ENCODE measurements at places on chromosomes 11 and 22.

GRCh38 chr11:15776366-15776765, 580.0 kb downstream of the SOX6 start:
- DNase-seq = no peak

DNA sequence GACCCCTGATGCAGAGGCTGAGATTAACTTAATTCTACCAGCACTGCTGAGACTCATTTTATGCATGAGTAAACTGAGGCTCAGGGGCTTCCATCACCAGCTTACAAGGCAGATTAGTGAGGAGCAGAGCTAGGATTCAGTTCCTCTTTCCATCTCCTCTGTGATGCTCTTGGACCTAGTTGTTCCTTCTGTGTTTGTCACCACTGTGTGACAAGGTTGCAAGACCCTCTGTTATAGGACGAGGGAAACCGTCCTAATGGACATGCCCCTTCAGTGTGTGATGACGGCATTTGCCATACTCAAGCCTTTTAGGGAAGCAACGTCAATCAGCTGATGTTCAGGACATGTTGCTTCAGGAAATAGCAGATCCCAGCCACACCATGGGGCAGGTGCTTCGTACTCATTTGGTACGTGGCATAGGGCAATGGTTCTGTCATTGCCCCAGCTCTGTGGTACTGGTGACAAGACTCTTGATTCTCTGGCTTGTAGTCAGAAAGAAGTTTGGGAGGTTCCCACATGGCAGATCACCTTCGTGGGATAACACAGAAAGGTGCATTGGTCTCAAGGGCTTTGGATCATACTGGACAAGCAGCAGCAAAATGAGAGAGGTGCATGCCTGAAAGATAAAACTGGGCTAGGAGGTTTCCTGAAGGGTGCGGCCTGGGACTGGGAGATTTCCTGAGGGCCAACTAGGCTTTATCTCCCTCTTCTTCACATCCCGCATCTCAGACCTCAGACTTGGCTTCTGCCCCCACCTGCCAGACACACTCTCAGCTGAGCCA, 23.9 kb upstream of the CD44 start:
- DNase-seq = no peak

DNA sequence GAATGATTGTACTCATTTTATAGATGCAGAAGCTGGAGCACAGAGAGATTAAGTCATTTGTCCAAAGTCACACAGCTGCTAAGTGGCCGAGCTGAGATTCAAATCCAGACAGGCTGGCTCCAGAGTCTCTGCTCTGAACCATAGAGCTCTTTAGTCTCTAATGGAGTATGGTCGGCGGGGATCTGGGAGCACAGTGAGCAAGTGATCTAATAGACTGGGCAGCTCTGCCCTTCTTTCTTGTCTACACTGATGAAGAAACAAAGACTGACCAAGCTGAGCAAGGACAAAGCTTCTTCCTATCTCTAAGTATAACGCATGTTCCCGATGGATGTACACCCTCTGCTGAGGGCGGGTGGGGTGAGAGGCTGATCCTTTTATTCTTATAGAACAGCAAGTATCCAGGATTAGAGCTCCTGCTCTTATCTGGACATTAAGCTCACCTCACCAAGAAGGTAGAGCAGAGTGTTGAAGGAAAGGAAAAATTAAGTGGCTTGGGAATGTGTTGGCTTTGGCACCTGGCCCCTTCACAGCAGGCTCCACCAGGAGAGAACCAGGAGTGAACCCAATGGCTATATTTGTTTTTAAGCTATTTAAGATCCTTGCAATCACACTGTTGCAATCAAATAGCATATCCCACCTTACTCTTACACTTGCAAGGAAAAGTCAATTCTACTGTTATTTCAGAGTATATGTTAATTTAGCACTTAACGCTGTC, 68.7 kb downstream of the ETS1 start:
- no peak for DNase-seq

- no peak for DNase-seq
Observed at GRCh38 chr11:71301046-71301857, 48.9 kb upstream of the SHANK2 start.

GRCh38 chr11:12156301-12157140, 46.1 kb downstream of the MICAL2 start:
- no peak for DNase-seq

DNA sequence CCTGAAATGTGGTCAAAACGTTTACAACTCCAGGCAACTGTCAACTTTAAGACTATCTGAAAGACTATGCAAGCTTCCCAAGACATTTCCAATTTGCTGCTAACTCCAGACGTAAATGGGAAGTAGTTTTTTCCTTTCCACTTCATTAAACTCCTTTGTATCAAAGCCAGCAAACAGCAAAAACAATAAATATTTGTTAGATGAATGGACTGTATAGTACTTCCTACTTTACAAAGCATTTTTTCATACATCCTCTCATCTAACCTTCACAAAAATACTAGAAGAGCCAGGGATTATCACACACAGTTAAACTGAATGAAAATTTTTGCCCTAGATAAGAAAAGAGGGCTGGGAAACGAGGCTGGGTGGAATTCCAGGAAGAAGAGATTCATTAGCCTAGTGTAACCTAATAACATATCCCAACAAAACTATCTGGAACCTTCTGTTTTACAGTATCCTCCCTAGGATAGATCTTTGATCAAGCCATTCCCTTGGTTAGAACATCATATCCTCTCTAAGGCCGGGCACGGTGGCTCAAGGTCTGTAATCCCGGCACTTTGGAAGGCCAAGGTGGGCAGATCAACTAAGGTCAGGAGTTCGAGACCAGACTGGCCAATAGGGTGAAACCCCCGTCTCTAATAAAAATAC, 10.4 kb downstream of the NUP98 start:
- no peak for DNase-seq

DNA sequence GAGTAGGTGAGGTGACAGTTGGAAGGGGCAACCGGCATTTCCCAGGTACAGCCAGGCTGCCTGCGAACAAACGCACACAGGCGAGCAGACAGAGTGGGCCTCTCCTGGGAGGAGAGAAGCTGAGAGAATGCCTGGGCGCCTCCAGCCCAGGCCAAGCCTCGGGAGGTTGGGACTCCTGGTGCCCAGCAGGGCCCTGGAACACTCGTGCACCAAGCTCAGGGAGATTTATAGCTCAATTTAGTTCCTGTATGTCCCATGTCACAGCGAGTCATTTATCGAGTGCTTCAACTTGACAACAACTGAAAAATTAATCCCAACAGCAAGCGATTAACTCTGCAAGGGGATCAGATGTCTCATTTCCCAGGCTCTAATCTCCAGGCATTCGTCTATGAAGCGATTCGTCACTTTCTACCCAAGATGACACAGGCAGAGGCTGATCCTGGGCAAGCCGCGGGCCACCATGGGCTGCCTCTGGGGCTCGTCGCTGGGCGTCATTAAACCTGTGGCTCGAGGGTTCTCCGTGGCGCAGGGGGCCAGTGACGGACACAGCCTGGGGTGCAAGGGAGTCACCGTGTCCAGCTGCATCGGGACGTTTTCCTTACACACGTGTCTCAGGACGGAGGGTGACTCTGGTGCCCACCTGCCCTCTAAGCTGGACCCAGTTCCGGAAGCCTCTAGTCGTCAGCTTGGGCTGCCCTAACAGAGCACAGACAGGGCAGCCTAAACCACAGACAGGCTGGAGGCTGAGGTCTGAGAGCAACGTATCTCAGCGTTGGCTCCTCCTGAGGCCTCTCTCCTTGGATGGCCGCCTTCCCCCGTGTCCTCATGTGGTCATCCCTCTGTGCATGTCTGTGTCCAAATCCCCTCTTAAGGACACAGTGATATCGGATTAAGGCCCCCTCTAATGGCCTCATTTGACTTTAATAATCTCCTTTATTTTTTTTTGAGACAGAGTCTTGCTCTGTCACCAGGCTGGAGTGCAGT, 154.1 kb downstream of the CTTN start:
- no peak for DNase-seq

- DNase-seq = no peak
Observed at GRCh38 chr22:47334601-47335000, 572.2 kb downstream of the TBC1D22A start.

DNA sequence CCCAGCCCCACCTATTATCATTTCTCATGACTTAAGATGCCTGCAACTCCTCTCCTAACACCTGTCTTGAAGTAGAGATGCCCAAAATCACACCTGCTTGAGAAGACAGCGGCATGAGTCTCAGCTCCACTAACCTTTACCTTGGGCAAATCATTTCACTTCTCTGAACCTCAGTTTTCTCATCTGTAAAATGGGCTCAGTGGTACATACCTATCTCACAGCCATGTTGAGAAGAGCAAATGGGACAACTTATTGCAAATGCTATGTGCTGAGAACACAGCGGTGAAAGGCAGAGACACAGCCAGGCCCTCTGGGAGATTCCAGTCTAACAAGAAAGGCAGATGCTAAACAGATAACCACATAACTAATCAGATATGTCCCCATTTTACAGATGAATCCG, 7.8 kb downstream of the TST start:
- DNase-seq = no peak

DNA sequence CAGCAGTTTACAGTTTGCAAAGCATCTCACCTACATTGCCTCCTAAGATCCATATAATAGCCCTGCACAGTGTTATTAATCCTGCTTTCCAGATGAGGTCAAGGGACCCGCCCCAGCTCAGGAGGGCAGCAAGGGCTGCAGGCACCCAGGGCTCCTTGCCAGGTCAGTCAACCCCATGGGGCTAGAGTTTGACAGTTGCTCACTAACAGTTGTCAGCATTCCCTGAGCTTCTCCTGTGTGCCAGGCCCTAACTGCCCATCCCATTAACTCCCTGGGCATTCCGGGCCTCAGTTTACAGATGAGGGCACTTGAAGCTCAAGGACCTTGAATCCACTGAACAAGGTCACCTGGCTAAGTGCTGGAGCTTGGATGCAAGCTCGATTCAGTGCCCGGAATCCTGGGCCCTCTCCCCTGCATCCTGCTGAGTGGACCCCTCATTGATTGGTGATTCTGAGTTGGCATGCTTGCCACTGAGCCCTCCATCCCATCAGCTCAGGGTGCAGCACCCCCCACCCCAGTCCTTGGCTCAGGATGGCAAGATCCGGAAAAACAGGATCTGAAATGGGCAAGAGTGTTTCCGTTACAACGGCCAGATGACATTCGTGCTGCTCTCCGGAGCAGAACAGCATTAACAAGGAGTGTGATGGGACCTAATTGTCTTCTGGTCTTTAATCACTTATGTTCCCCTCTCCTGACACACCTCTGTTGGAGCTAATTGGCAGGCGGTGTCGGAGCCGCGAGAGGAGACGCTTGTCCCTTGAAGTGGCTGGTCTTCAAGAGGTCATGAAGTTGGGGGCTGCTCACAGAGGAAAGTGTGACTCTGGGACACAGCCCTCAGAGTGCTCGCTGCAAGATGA, 87.4 kb upstream of the SHISAL1 start:
- DNase-seq = no peak

GRCh38 chr11:21636561-21636960, 556.3 kb upstream of the ANO5 start:
- DNase-seq = no peak

DNA sequence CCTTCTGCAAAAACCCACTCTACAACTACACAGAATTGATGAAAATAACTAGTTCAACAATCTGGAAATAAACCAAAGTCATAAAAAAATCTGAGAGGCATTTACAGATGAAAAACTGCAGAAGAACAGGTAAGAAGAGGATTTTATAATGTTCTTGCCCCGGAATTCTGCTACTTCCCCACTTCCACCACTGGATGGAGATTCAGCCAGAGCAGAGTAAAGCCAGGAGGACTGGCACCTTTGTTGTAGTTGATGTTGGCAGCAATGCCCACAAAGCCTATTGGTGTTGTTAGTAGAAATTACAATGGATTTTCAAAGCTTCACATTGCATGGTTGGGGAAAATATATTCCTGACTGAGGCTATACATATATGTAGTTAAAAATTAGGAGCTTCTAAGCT, 640.2 kb downstream of the LRRC4C start:
- DNase-seq = no peak

DNA sequence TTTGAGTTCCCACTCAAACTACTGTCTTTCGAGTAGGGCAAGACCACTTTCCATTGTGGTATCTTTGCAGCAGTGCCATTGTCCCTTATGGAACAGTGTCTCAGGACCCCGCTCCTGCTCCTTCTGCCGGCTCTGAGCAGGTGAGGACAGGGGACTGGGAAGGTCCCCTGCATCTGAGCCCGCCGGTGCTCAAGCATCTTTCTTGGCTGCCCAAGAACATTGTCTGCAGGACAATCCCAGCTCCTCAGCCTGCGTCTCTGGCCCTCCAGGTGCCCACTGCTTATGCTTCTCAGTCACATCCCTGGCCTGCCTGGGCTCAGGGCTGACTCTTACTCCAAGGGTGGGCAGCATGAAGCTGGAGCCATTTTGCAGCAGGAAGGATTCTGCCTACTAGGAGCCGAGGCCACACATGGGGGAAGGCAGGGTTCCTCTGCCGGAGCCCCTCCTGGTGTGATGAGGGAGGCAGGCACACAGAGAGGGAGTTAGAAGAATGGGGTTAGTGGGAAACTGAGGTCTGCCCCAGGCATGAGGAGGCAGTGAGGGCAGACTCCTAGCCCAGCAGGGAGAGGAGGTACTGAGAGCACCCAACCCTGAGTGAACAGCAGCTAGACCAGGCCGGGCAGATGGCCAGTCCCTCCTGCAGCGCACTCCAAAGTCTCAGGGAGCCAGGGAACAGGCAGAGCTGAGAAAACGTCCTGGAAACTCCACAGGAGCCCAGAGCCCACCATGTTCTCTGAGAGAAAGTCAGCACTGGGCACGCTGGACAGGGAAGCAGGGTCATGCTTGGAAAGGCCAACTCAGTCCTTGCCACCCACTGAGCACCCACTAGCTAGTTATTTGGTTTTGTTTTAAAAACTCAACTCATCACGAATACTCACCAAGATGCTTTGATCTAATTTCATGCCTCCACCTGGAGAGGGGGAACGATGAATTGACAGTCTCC, 7.5 kb upstream of the PPARA start:
- DNase-seq = no peak

DNA sequence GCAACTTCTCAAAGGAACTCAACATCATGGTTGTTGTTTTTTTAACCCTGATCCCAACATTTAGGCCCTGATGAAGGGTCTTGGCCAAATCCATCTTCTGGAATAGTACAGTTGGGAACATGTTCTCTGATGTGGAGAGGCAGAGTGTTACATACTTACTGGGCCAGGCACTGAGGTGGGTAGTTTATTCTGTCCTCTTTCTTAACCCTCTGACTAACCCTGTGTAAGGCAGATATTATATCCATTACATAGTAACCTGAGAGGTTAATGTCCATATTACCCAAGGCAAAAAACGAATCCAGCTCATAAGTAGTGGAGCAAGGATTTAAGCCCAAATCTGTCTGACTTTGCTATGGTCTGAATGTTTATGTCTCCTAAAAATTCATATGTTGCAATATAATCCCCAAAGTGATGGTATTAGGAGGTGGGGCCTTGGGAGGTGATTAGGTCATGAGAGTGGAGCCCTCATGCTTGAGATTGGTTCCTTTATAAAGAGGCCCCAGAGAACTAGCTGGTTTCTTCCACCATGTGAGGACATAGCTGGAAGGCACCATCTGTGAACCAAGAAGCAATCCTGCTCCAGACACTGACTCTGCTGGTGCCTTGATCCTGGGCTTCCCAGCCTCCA, 16.3 kb downstream of the PPFIBP2 start:
- DNase-seq = no peak

GRCh38 chr22:24319451-24319850, 48.8 kb downstream of the SPECC1L start:
- no peak for DNase-seq

DNA sequence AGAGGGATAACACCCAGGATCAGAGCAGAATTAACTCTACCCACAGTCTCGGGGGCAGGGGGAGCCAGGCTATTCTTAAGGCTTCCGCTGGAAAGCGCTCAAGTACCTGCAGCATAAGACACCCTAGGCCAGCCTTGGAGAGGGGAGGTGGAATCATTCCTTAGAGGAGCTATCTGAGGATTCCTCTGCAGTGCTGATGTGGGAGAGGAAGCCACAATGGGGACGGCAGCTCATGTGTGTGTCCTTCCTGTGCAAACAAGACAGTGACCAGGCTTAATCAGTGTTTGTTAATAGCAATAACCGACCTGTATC, 382.2 kb upstream of the CADM1 start:
- no peak for DNase-seq
